ENCODE measurements at places on chromosomes 1 and 21. TPM values are rescaled to one million over a fixed set of nuclear protein-coding genes. Genes with fewer than 3 reads are reported as not detected.

GRCh38 chr1:227948493-227949260 lies 945 bp upstream of the WNT9A start:
- no peak for DNase-seq

- no peak for DNase-seq
These were observed 75.0 kb downstream of the CEP350 start for GRCh38 chr1:180029524-180030135.

- no peak for DNase-seq
These were observed 2.8 kb upstream of the C1orf162 start for GRCh38 chr1:111471012-111471411.

DNA sequence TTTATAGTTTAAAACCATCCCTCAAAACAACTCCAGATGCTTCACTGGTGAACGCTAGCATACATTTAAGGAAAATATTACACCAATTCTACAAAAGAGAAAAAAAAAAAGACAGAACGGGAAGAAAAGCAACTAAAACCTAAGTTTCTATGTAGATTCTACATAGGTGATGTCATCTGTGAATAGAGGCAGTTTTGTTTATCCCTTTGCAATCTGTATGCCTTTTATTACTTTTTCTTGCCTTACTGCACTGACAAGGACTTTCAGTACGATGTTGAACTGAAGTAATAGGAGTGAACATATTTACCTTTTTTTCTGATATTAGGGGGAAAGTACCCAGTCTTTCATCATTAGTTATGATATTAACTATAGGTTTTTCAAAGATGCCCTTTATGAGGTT lies 101.7 kb upstream of the HAO2 start:
- no peak for DNase-seq

The RIIAD1 gene
- total RNA-seq = not detected

Measured in pulmonary artery endothelial cell (primary cell).